ENCODE measurements at places on chromosomes 2 and 18. TPM values are rescaled to one million over a fixed set of nuclear protein-coding genes. Genes with fewer than 3 reads are reported as not detected.

- DNase-seq: no peak
Observed at GRCh38 chr2:18721038-18721922, 131.9 kb upstream of the NT5C1B start.

DNA sequence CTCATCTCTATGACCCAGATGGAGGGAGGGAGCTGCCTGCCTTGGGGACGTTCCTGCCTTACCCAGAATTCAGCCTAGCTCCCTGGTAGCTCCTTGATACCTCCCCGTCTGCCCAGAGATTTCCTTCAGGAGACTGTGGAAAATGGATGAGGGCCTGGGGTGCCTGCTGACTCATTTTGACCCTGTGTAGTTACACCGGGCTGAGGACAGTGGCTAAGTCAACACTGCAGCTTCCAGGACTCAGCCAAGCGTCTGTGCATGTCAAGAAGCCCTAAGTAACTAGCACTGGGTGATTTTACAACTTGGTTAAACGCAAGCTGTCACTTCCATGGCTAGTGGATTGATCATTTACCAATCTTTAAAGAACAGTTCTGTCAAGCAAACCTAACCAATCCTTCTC, 23.3 kb upstream of the EPAS1 start:
- no peak for DNase-seq

GRCh38 chr18:12248926-12249720, 5.0 kb upstream of the CIDEA start:
- DNase-seq: no peak

DNA sequence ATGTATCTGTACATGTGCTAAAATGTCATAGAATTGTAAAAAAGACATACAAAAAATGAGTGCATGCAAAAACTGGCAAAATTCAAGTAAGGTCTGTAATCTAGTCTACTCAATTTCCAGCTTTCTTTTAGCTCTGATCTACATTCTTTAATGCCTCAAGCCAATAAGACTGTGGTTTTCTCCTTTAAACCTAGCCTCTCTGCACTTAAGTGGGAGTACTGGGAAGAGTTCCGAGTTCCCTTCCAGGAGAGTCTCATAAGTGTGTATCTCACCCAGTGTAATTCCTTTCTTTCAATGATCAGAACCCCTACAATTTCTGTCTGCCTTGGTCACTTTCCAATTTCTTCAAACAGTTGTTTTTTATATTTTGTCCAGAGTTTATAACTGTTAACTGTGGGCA, 150.1 kb downstream of the PTRHD1 start:
- DNase-seq: no peak

- no peak for DNase-seq
Observed at GRCh38 chr18:12242658-12243260, 11.4 kb upstream of the CIDEA start.

DNA sequence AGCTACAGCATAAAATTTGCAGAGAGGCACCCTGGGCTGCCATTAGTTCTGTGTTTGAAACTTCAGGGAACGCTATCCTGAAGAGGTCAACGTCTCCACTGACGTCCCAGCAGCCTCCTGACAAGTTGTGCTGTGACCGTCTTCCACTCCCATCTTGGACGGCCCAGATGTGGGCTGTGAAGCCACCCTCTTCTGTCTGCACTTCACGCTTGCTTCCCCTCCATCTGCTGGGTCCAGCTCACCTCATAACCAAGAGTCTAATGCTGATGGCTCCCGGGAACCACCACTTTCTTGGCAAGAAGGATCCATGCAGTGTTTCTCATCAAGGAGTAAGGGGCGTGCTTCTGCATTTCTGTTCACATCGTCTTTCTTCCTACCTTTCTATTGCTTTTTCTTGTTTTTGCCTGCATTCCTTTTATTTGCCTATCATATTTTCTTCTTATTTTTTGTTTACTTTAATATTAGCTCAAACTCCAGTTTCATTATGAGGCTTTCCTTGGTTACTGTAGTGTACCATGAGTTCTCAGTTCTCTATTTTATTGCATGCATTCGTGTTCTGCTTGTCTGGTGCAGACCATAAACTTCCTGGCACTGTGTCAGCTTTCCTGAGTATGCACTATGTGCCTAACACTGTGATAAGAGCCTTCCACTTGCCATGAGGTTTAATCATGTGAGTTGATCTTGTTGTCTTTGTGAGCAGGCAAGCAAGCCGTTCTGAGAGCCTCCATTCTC, 631.8 kb upstream of the RAB6C start:
- no peak for DNase-seq

- DNase-seq: no peak
Observed at GRCh38 chr2:30504731-30505130, 57.7 kb downstream of the LCLAT1 start.

DNA sequence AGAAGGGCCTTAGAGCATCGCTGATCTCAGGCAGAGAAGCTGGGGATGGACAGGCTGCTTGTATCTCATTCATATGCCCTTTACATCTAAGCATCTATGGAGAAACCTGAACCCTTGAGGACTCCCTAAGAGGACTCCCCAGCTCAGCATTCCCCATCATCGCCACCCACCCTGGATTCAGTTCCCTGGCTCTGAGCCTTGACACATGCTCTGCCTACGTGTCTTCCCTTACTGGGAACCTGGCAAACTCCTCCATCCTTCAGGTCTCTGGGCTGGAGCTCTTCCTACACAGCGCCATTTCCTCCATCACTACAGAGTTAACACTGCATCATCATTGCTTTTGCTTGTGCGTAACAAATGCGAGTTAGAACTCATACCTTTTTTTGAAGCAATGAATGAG, 31.2 kb upstream of the OTOF start:
- no peak for DNase-seq

GRCh38 chr18:49894517-49895226, 81.3 kb upstream of the ACAA2 start:
- no peak for DNase-seq

GRCh38 chr2:229270551-229271410, at the start of gene PID1:
Gene PID1, minus strand, starts transcription at chr2:229271287. Its CDS starts 244 bp downstream, at chr2:229271043.
- DNase-seq: peak; percentile 41

NDC80 gene
- total RNA-seq: 56.0 TPM

DSC2 gene
- total RNA-seq: 42.4 TPM

HOXD13 gene
- total RNA-seq: not detected

Data from Calu3 (cell line).